SK-MEL-5 (cell line): ENCODE measurements at places on chromosomes 13 and 19.

- DNase-seq = no peak
Observed at GRCh38 chr13:75225288-75226032, 256.5 kb downstream of the TBC1D4 start.

DNA sequence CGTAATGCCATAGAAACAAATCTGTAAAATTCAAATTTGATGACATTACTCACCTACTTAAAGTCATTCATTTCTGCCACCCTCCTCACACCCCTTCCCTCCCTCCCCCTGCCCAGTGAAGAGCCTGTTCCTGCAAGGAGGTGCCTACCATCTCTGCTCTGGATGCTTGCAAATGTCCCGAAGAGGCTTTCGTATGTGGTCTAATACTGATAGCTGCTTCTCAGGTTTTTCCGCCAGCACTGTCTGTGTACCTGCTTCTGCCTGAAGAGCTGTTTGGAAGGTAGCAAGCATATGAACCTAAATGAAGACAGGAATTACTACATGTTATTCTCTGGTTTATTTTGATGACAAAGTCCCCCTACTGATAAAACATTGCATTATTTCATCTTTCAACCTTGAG lies 57.1 kb downstream of the GPALPP1 start:
- no peak for DNase-seq

DNA sequence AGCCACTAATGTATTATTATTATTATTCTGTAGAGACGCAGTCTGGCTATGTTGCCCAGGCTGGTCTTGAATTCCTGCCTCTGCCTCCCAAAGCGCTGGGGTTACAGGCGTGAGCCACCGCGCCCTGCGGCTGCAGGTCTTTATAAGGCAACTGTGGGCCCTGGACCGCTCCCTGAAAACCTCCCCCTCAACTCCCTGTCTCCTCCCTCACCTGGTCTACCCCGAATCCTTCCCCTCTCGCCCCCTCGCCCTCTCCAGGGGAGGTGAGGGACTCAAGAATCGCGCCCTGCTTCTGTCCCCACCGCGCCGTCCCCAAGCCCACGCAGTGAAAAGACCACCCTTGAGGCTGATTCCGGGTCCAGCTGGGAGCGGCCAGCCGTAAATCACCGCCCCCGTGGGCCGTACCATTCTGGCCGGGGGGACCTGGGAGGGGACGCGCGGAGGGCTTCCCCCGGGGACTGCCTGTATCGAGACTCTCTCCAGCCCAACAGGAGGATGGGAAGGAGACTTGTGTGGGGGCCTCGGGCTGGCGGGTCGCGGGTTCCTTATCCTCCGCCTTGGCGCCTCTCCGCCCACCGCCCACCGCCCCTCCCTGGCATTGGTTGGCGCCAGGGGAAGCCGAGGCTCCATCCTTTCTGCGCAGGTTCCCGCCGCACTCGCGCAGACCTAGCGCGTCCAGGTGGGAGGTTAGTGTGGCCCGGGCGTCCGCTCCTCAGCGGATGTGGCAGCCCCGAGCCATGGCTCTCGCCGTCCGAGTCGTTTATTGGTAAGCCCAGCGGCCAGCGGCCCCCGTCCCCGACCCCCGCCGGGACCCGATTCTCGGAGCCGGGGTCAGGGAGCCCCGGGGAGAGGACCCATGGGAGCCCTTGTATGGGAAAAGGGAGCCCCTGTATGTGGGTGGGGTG lies at the start of gene SELENOW:
SELENOW (plus strand) TSS at position 655 of the 905 bp plus-strand sequence; CDS start at position 738, 83 bp downstream.
- DNase-seq = peak; percentile 47

DNA sequence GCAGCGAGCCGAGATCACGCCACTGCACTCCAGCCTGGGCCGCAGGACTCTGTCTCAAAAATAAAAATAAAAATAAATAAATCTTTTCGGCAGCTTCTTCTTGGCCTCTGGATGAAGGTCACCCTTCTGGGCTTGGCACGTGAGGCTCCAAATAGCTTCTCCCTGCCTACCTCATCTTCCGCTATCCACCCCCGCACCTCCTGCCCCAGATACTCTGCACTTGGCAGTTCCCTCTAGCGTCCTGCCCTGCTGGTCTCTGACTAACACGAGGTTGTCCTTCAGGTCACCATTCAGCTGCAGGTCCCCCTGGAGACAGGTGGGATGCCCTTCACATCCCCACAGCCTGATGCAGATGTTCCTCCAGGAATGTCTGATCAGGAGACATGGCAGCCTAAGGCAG lies 8.5 kb upstream of the CCL25 start:
- no peak for DNase-seq

- no peak for DNase-seq
Observed at GRCh38 chr13:32134241-32135055, 102.9 kb downstream of the FRY start.

DNA sequence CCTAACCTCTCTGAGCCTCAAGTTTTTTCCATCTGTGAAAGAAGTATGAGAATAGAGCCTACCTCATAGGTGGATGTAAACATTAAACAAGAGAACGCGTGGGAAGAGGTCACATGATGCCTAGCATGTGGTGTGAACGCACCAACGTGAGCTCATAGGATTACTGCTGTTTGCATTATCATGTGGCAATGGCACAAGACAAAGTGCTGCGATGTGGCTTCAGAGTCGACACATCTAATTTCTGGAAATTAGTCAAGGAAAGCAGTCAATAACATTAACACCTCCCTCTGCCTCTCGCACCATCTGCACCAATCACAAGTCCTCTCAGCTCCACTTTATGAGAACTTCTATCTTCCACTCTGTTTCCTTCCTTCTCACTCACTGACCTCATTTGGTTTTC lies 489.7 kb downstream of the COG6 start:
- DNase-seq = no peak

- no peak for DNase-seq
Observed at GRCh38 chr13:40206241-40207000, 460.0 kb downstream of the FOXO1 start.

DNA sequence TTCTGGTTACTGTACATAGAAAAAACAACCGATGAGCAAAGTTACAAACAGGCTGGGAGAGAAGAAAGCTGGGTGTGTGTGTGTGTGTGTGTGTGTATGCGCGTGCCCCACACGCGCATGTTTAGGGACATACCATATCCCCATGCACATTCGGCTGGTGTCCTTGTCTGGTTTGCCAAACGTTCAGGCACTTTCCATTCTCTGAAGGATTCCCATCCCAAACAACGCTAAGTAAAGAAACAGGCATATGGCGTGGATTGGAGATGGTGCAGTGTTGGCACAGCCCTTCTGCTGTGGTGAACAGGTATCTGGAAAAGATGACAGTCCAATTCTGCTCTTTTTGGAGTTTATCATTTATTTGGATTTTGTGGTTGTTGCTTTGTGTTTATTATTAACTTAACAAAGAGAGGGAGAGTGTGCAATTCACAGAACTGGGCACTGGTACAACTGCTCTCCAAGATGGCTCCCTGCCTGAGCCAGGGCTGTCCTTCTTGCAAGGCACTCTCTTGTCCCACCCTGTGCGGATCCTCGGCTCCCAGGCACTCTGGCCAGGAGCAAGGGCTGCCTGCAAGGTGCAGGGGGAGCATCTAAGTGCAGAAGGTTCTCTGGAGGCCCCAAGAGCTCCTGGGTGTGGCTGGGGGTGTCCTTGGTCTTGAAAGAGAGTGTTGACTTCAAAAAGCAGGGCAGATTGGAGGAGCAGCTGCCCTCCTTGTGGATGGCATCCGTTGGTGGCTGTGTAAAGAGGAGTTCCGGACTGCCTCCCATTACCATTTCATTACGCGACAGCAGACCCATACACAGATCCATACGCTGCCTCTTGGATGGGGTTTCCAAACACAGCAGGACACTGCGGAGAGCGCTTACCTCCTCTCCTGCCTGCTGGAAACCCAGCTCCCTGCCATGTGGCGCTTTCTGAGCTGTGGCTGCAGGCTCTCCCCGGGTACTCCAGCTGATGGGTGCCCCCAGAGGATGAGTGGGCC lies 263.1 kb downstream of the ZNF536 start:
- DNase-seq = no peak

GRCh38 chr13:22112956-22113745 lies 442.3 kb downstream of the FGF9 start:
- DNase-seq = no peak

DNA sequence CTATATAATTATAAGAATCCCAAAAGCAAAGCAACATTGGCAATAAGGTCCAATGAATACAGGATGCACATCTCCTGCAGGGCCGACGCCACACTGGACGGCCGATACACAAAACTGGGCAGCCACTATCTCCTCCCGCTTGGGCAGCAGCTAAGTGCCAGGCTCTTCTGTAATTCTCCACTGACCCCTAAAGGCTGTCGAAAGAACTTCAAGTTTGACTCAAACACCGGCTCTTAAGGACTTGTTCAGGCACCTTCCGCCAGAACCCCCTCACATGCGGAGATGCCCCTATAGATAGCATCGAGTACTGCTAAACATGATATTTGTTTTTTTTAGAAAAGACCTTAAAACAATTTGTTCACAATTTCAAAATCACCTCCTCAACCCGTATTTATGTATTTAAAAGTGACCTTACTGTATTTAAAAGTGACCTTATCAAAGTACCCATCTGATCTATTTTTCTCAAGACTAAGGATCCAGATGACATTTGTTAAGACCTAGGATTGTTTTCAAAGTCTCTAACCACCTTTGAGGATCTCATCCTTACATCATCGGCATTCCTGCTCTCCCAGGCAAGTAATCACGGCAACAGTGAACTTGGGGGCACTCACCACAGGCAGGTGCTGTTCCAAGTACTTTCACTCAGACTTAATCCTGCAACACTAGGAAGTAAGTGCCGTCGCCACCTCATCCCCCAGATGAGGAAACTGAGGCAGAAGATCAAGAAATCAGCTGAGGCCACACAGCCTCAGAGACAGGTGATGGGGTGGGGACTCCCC lies 77.8 kb downstream of the TUBGCP3 start:
- DNase-seq = peak; percentile 87

DNA sequence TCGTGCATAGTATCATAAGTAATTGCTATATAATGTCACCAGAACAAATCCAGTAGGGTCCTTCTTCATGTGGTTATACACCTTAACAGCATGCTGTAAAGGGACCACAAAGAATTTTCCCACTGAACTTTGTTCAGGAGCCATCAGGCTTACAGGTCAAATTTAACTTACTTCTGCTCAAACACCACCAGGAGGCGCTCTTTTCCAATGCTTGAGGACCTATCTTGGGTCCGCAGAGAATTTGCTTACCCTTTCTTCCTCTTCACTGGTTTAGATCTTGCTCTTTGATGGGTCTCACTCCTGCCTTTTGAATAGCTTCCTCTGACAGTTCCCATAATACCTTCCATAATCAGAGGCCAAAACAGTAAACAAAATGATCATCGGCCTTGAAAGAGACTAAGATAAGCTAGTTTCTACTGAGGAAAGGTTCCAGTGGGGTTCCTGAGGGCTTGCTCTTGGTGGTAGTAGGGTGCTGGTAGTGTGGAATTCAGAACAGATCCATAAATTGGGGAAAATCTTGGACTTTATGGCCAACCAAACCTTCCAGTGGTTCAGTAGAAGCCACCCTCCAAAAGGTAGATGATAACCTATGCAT lies 37.4 kb downstream of the SCGB2B2 start:
- DNase-seq = peak; percentile 81

GRCh38 chr19:38375098-38375493 lies 725 bp downstream of the PSMD8 start:
- DNase-seq = no peak

DNA sequence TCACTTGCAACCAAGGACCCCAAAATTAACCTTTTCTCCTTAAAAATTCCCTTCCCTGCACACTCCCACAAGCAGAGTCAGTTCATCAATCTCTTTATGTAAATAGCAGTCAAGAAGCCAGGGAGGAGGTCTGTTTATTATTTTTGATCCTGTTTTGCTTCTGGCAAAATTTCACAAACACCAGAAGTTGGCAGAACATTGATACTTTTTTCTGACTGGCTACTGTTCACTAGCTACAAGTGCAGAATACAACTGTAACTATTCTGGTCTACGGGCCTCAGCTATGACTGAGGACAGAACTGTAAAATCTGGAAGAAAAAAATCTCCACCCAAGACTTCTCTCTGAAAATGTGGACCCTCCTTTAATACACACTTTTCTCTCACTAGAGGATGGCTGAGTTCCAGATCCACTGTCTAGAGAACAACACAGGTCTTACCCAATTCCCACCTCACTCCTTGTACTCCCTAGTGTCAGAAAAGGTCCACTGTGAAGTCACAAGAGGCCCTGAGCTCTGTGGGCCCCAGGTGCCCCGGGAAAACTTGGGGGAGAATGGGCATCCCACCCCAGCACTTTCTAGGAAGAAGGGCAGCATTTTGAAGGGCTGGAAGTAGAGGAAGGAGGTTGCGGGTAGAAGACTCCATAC lies 14.5 kb downstream of the STARD13 start:
- DNase-seq = peak; percentile 49
